ENCODE measurements at places on chromosomes 4 and X.

- no peak for DNase-seq
Observed at GRCh38 chr4:74087481-74087880, 11.5 kb downstream of the CXCL2 start.

DNA sequence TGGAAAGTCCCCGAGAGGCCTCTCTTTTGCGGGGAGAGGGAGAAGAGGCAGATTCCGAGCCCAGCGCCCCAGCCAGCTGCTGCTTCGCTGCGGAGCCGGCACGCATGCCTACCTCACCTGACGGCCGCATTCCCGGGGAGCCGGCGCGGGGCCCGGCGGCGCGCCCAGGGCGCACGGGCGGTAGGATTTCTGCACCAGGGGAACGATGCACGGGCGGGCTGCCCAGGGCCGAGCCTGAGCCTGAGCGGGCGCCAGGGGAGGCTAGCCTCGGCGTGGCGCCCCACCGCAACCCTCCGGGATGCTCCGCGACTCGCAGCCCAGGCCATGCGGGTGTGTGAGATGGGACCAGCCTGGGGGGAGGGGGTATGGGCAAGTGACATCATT is 81.3 kb upstream of the SCML1 start:
- no peak for DNase-seq

GRCh38 chrX:80432863-80433262 is 12.6 kb downstream of the TENT5D start:
- DNase-seq = no peak

GRCh38 chr4:96835991-96836390 is 996.1 kb downstream of the PDHA2 start:
- DNase-seq = no peak

GRCh38 chrX:107227780-107228485 is 21.5 kb downstream of the DNAAF6 start:
- DNase-seq = no peak

- DNase-seq = no peak
Observed at GRCh38 chrX:5998456-5998855, 230.2 kb downstream of the NLGN4X start.

- DNase-seq = no peak
Observed at GRCh38 chrX:132609362-132609848, 120.6 kb upstream of the MBNL3 start.

GRCh38 chr4:37964734-37965457 is 4.7 kb downstream of the PTTG2 start:
- no peak for DNase-seq

Measured in stimulated activated CD8-positive, alpha-beta memory T cell treated with anti-CD3 and anti-CD28 coated beads, Interleukin-7, amount 100 ng/mL, for 4 hours (primary cell).